CD8-positive, alpha-beta memory T cell (primary cell): ENCODE measurements at places on chromosomes 4 and X. TPM values are rescaled to one million over a fixed set of nuclear protein-coding genes. Genes with fewer than 3 reads are reported as not detected.

The SAGE1 gene
- total RNA-seq, result not detected

The ZDHHC15 gene
- 0.26 TPM for total RNA-seq

The CXCL8 gene
- 0.42 TPM for total RNA-seq

DNA sequence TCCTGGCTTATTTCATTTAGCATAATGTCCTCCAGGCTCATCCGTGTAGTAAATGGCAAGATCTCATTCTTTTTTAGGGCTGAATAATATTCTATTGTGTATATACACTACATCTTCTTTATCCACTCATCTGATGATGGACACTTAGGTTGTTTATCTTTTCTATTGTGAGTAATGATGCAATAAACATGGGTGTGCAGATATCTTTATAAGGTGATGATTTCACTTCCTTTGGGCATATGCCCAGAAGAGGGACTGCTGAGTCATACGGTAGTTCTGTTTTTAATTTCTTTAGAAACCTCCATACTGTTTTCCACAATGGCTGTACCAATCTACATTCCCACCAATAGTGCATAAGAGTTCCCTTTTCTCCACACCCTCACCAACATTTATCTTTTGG lies 317.6 kb upstream of the CNKSR2 start:
- H3K4me3 ChIP-seq, result no peak overlapping the region
- H3K27me3 ChIP-seq, result no peaks in the 10 kb centered on the region
- H3K36me3 ChIP-seq, result no peaks in the 10 kb centered on the region
- no peak for DNase-seq
- H3K4me1 ChIP-seq, result no peaks in the 10 kb centered on the region
- no peak overlapping the region for H3K27ac ChIP-seq

DNA sequence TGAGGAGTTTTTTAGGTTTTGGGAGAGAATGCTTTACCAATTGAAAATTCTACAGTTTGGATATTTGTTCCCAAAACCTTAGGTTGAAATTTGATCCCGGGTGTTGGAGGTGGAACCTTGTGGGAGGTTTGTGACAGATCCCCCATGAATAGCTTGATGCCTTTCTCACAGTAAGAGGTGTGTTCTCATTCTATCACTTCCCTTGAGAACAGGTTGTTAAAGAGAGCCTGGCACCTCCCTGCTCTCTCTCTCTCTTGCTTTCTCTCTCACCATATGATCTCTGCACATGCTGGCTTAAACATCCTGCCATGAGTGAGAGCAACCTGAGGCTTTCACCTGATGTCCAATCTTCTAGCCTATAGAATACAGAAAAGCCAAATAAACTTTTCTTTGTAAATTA lies 1475.5 kb upstream of the AGA start:
- DNase-seq, result no peak
- H3K4me3 ChIP-seq, result no peak overlapping the region
- H3K36me3 ChIP-seq, result no peaks in the 10 kb centered on the region
- no peaks in the 10 kb centered on the region for H3K27me3 ChIP-seq
- no peak overlapping the region for H3K27ac ChIP-seq

DNA sequence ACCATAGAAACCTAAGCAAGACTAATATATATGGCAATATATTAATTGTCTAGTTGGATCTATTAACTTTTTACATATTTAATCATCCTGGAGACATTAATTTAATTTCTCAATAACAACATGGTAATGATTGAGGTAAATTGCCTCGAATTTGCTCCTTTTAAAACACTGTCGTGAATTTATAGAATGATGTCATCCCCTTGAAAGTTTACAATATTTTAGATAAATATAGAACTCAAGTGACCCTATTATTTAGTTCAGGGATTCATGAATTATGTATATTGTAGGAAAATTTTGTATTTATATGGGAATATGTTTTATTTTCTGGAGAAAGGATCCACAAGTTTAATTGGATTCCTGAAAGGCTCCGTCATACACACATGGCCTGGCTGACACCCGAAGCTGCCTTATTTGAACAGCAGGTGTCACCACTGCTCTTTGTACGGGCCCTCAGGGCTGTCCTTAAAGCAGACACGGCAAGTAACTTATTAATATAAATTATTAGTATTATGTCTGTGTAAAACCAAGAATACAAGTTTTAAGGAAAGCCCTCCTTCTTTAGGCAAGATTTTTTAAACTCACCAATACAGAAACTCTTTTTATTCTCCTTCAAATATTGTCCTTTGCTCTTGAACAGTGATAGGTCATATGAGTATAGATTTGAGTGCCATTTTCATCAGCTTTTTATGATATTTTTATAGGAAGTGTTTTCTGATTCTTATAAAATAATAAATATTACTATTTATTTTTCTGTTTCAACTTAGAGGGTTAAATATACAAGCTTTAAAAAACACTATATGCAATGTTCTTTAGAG lies 1.9 kb upstream of the PLRG1 start:
- H3K4me3 ChIP-seq, result no peak overlapping the region
- DNase-seq, result peak; percentile 62
- H3K27me3 ChIP-seq, result no peaks in the 10 kb centered on the region

DNA sequence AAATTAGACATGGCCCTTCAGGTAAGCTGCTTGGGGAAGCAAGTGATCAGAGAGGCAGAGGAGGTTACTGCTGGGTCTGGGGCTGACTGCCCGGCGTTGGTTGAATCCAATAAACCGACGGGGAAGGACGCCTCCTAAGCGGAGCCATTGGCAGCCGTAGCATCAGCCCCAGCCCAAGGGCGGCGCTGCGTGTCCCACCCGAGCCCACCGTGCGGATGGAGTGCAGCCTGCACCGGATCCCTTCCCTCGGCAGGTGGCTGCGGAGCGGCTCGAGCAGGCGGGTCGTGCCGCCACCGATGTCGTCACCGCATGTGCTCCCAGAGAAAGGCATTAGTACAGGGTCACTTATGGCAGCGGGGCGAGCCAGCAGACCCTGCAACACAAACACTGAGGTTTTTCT lies 82.1 kb downstream of the ALPK1 start:
- no peaks in the 10 kb centered on the region for H3K4me1 ChIP-seq
- no peak for DNase-seq
- H3K27ac ChIP-seq, result no peak overlapping the region
- H3K27me3 ChIP-seq, result no peaks in the 10 kb centered on the region
- no peak overlapping the region for H3K4me3 ChIP-seq

- DNase-seq, result no peak
- H3K4me1 ChIP-seq, result no peaks in the 10 kb centered on the region
- no peaks in the 10 kb centered on the region for H3K36me3 ChIP-seq
- H3K4me3 ChIP-seq, result no peak overlapping the region
These were observed 187.9 kb upstream of the FAM9B start for GRCh38 chrX:9221781-9222180.

- DNase-seq, result peak; percentile 69
- H3K27ac ChIP-seq, result peak within 1 kb of the TSS; percentile 75
- H3K27me3 ChIP-seq, result no peaks in the 10 kb centered on the region
- H3K4me3 ChIP-seq, result peak within 1 kb of the TSS; percentile 90
- H3K36me3 ChIP-seq, result no peaks in the 10 kb centered on the region
These were observed at the start of gene ITM2A for GRCh38 chrX:79366873-79367749. Gene ITM2A, minus strand, starts transcription at chrX:79367334. Its CDS starts 119 bp downstream, at chrX:79367215.

- H3K36me3 ChIP-seq, result no peaks in the 10 kb centered on the region
- DNase-seq, result no peak
- H3K4me1 ChIP-seq, result no peaks in the 10 kb centered on the region
- H3K27ac ChIP-seq, result no peak overlapping the region
- H3K27me3 ChIP-seq, result no peaks in the 10 kb centered on the region
These were observed 188.1 kb upstream of the SFRP2 start for GRCh38 chr4:153976954-153977353.

DNA sequence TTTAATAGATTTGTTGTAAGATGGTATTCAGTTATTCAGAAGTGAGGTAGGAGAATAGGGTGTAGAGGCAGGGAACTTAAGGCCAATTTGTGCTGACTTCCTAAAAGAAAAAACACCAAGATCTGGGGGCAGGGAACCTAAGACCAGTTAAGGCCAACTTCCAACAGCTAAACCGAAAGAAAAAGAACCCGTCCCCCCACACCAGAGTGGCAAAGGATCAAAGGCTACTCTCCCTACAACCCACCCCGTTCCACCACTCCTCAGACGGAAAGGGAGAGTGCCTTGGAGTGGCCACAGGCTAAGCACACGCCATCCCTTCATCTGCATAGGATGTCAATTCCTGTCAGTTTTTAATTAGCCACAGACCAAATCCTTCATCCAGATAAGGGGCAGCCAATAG lies 3.7 kb upstream of the ZNF718 start:
- H3K27me3 ChIP-seq, result no peaks in the 10 kb centered on the region
- H3K27ac ChIP-seq, result no peak overlapping the region
- DNase-seq, result no peak
- H3K4me3 ChIP-seq, result no peak overlapping the region
- no peaks in the 10 kb centered on the region for H3K36me3 ChIP-seq
- peaks cover 31% of the 10 kb centered on the region for H3K4me1 ChIP-seq

DNA sequence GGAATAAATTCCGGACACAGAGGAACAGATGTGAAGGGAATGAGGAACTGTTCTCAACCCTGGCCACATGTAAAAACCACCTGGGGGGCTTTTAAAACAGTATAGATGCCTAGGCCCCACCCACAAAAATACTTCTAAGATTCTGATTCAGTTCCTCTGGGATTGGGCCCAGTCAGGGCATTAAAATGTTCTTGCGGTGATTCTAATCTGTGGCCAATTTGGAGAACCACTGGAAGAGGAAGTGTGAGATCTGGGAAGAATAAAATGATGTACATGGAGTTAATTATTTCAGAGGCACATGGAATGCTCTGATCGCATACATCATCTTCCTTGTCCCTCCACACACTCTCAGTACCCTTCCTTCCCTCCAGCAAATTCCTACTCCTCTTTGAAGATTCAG lies 192.2 kb downstream of the APBB2 start:
- no peak overlapping the region for H3K27ac ChIP-seq
- H3K27me3 ChIP-seq, result no peaks in the 10 kb centered on the region
- no peak for DNase-seq
- H3K4me1 ChIP-seq, result no peaks in the 10 kb centered on the region
